ENCODE measurements at places on chromosomes 16 and 17.

DNA sequence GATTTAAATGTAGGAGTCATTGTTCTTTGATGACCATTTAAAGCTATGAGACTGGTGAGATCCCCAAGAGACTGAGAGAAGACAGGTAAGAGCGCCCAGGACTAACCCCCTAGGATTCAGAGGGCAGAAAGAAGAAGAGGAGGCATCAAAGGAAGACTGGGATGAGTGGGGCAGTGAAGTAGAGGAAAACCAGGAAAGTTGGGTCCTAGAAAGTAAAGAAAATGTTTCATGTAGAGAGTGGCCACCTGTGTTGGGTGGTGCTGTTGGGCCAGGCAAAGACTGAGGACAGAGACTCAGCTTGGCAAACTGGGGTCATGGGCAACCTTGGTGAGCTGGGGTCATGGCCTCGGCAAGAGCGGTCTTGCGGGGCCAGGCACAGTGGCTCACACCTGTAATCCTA lies 1.3 kb upstream of the HAP1 start:
- DNase-seq: no peak

GRCh38 chr17:64146418-64147109 lies 16.6 kb upstream of the ERN1 start:
- no peak for DNase-seq

- no peak for DNase-seq
Observed at GRCh38 chr16:10922328-10923145, 19.7 kb downstream of the DEXI start.

- DNase-seq: no peak
Observed at GRCh38 chr17:55433029-55433628, 11.5 kb upstream of the MMD start.

- DNase-seq: no peak
Observed at GRCh38 chr17:17119533-17119932, 77.3 kb downstream of the MPRIP start.

DNA sequence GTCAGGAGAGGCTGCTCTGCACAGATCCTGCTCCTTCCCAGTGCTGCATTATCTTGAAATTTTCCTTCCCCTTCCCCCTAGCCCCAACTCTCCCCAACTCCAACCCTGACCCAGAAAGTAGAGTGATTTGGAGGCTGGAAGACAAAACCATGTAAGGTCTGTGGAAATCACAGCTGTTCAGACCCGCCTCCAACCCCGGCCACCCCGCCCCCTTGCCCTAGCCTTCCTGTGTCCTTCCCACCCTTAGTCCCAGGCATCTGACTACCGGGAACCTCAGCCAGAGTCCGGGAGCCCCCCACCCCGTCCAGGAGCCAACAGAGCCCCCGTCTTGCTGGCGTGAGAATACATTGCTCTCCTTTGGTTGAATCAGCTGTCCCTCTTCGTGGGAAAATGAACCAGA lies at the start of gene AOC3:
TSS of gene AOC3 (plus strand) at position 246 of the 400 bp plus-strand sequence. CDS start at position 391, 145 bp downstream.
- DNase-seq: no peak

GRCh38 chr17:48791128-48792032 lies 25.6 kb downstream of the TTLL6 start:
- no peak for DNase-seq

DNA sequence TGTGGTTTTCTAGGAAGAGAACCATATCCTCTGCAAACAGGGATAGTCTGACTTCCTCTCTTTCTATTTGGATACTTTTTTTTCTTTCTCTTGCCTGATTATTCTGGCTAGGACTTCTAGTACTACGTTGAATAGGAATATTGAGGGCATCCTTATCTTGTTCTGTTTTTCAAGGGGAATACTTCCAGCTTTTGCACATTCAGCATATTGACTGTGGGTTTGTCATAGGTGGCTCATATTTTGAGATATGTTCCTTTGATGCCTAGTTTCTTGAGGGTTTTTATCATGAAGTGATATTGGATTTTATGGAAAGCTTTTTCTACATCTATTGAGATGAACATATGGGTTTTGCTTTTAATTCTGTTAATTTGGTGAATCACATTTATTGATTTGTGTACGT lies 269.8 kb downstream of the MAP2K6 start:
- no peak for DNase-seq

DNA sequence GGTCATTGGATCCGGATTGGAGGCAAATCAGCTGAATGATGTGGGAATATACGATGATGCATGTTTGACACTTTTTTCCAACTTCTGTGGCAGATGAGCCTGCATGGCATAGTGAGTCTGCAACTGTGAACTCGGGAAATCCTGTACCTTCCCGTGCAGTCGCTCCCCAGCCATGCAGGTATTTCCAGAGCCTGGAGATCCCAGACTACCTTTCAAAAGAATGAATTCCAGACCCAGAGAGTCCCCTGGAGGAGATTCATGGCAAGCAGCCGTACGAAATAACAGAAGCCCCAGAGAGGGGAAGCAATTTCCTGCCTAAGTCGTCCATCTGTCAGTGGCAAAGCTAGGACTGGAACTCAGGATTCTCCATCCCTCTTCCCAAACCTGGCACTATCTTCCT lies 75.7 kb upstream of the FAM20A start:
- no peak for DNase-seq
